PC-9 (cell line): ENCODE measurements at places on chromosomes 5 and 9. TPM values are rescaled to one million over a fixed set of nuclear protein-coding genes. Genes with fewer than 3 reads are reported as not detected.

Gene DOLK
- total RNA-seq, result 18.0 and 19.0 TPM in 2 replicates

Gene PRSS3
- total RNA-seq, result 1.0 and 1.6 TPM in 2 replicates

Gene CD14
- 0.35 and 0.81 TPM in 2 replicates for total RNA-seq

Gene SHLD3
- 1.9 and 3.3 TPM in 2 replicates for total RNA-seq

Gene CPLANE1
- 32.5 and 45.5 TPM in 2 replicates for total RNA-seq

Gene SLC27A6
- total RNA-seq, result not detected in 2 replicates

Gene MCTP1
- 3.9 and 4.3 TPM in 2 replicates for total RNA-seq

Gene RC3H2
- total RNA-seq, result 58.8 and 59.3 TPM in 2 replicates

- DNase-seq, result no peak
These were observed 161.2 kb downstream of the C9orf50 start for GRCh38 chr9:129459547-129460322.

DNA sequence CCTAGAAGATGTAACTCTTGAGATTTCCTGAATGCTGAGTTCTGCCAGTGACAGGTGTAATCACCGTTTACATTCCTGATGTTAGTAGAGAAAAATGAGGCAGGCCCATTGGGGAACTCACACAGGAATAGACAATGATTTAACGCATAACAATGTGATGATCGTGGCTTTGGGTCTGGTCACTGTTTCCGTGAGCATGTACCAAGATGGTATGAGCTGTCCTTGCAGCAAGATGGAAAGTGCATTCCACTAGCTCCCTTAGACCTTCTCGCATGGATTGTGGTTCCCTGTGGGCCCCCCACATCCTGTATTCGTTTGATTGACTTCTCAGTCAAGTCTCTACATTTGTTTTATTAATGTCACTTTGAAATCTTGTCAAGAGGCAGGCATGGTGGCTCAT is 124.0 kb upstream of the DAP start:
- no peak for DNase-seq

- DNase-seq, result no peak
These were observed 12.7 kb downstream of the POLR1E start for GRCh38 chr9:37498457-37498856.

GRCh38 chr5:167530548-167530947 is 760.9 kb upstream of the WWC1 start:
- no peak for DNase-seq

DNA sequence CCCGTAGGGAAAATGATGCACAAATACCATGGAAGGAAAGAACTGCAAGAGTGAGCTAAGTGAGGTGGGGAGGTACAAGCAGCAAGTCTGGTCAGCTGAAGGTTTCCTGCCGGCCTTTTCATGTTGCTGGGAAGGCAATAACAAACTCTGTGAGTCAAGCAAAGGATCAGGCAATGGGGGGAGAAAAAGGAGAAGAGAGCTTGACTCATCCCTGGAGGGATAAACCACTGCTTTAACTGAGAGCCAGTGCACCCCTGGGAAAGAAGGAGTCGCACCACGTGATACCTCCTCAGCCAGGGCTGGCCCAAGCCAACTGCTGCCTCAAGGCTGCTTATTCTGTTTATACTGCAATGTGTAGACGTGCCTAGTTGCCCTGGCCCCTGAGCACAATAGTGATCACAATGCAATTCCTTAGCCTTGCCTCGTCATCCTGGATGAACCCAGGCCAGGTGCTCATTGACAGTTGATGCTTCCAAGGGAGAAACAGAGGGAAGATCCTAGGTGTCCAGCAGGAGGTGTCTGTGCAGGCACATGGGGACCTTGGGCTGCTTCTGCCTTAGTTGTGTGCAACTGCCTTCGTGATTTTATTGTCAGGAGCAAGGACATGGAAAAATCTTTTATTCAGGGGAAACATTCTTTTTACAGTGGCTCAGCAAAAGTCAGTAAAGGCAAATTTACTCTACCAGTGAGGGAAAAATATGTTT is 203.0 kb upstream of the TUT7 start:
- no peak for DNase-seq

DNA sequence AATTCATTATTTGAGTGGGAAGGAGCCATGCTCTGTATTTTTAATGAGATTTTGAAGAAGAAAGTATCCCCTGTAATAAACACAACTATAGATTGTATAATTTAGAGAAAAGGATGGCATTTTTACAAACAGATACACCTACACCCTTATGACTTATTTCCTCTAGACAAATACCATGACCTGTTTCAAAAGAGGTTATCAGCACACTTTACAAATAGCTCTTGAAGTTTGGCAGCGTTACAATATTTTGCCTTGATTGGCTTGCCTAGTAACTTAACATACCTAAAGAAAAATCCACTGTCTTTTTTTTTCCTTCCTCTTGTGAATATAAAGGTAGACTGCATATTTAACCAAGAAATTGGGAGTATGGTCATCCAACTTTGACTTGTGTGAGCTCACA is 28.5 kb upstream of the CETN3 start:
- no peak for DNase-seq

GRCh38 chr5:167912941-167913665 is 378.3 kb upstream of the WWC1 start:
- DNase-seq, result no peak

DNA sequence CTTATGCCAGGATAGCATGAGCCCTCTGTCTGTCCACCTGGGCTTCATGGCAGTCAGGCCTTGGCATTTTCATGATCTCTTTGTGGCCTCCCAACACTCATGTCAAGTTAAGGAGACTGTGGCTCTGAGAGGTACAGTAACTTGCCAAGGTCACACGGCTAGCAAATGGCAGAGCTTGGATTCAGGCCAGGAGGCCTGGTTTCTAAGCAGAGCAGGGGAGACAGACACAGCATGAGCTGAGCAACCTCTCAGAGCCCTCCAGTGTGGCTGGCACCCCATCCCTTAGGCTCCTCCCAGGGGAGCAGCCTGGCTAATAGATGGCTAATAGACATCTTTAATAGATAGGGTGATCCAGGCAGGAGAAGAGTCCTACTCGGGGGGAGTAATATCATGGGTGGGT is 4.1 kb downstream of the SYNPO start:
- no peak for DNase-seq

- DNase-seq, result no peak
These were observed 27.2 kb downstream of the SLC35A4 start for GRCh38 chr5:140591747-140592372.

GRCh38 chr9:87592554-87593358 is 95.1 kb downstream of the DAPK1 start:
- DNase-seq, result no peak

GRCh38 chr5:61467766-61468482 is 135.9 kb downstream of the ZSWIM6 start:
- DNase-seq, result peak; percentile 5

DNA sequence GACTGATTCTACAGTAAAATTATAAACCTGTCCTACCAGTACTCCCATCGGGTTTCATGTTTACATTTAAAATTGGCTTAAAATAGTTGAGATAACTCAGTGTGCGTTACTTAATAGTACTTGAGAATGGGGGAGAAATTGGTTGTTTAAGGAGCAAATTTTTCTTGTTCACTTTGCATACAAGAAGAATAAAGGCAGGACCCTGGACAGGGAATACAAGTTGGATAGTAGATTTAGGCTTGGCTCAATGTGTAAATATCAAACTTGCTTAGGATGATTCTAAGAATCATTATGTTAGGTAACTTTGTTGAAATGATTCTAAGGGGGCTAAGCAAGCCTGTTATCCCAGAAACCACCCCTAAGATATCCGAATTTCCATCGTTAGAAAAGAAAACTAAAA is 448.4 kb upstream of the TLE4 start:
- no peak for DNase-seq

- no peak for DNase-seq
These were observed 213.3 kb upstream of the FBXL7 start for GRCh38 chr5:15286650-15287049.

DNA sequence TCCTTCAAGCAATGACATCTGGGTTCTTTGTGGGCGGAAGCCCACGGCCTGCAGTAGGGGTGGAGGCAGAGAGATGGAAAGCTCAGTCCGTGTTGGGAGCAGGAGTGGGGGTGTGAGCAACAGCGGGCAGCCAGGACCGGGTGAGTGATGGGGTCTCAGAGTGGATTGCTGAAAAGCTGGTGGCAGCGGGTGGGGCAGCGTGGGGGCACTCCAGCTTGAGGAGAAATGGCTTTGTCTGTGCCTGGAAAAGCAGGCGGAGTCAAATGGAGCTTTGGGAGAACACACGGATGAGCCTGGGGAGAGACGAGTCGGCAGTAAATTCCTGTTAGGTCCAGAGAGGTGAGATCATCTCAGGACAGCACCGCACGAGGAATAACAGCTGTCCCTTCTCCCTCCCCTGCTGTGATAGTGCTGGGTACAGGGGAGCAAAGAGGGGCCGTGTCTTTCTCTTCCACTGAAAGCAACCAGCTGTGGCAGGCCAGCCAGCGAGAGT is 42.1 kb downstream of the CACNA1B start:
- DNase-seq, result no peak

- no peak for DNase-seq
These were observed 219.1 kb upstream of the PCSK5 start for GRCh38 chr9:75671354-75671753.

GRCh38 chr9:135644631-135645218 is 5.4 kb upstream of the GLT6D1 start:
- no peak for DNase-seq

DNA sequence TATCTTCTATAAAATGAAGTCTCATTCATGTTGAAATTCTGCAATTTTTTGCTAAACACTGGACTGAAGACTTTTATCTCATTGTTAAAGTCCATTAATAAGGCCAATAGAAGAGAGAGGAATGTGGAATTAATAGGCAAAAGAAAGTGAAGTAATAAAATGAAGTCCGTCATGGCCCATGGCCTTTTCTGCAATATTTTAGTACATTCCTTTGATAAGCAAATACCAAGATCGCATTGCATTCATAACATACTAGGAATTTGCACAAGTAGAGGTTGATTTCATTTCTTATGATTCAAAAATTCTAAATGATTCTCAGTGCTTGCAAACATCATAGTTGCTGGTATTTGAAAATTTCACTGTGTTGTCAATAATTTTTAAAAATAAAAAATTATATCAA is 664.0 kb downstream of the NR2F1-AS1 start:
- no peak for DNase-seq

DNA sequence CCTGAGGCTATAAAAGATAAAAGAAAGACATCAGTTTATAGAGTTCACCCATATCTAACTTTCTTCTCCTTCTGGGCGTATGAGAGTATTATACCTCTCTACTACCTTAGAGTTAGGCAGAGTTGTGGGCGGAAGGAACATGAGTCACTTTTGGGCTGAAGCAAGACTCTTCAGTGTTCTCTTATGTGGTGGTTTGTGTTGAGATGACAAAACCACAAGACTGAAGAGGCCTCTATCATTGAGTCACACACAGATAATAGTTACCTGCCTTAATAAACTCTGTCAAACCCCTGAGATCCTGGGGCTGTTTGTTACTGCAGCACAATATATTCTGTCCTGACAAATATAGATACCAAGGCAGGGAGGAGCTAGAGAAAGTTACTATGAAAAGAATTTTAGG is 184.2 kb downstream of the EFNA5 start:
- no peak for DNase-seq

DNA sequence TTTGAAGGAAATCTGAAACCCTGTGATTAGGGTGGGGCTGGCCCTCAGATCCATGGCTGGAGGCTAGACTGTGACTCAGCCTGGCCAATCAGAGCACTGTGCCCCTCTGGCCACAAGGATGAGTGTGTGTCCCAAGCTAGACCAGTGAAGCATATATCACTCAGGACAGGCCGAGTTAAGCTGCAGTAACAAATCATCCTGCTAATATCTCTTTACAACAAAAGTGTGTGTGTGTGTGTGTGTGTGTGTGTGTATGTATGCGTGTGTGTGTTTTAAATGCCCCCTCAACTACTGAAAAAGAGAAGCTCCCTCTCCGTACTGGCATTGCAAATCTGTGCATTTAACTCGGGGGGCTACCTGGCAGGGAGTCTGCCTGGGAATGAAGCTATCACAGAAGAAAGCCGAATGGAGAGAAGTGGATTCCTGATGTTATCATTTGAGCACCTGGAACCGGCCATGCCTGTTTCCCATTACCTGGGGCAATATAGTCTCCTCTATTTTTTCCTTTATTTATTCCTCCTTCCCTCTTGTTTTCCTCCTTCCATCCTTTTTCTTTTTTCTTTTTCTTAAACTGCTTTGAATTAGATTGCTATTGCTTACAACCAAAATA is 25.6 kb downstream of the STC2 start:
- peak; percentile 74 for DNase-seq

DNA sequence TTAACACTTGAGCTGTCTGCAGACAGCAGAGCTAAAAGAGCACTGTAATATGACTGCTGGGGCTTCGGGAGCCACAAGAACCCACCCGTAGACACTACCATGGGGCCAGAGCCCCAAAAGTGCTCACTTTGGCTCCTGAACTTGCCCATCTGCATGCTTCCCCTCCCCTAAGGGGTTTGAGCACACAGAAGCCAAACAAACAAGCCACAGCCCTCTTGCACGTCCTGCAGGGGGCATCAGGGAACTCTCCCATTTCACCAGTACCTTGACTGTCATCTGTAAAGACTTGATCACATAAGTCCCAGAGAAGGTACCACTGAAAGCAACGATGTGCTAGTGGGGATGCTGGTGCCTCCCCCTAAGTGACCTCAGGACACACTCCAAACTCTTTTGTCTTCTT is 681.8 kb downstream of the SEMA5A start:
- DNase-seq, result peak; percentile 11

- DNase-seq, result no peak
These were observed 156.4 kb downstream of the ARHGAP26 start for GRCh38 chr5:142926549-142926948.

- no peak for DNase-seq
These were observed 159.8 kb upstream of the PHYKPL start for GRCh38 chr5:178392386-178392785.

- peak; percentile 52 for DNase-seq
These were observed 959 bp upstream of the FBXL17 start for GRCh38 chr5:108382784-108383330.

DNA sequence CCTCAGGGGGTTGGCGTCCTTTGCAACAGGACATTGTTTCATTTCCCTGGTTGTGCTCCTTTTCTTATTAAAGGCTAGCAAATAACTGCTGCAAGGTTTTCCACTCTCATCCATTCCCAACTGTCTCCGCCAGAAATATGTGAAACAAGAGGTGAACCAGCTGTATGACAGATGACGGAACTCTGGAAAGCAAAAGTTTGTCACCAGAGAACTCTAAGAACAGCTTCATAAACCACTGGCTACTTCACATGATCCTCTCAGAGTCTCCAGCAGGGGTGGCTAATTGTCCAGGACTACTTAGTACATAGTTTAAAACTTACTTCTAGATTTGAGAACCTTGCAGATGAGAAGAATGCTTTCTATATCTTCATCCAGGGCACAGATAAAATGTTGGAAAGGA is 195.9 kb upstream of the RAD23B start:
- DNase-seq, result no peak

GRCh38 chr5:128736553-128736952 is 198.5 kb upstream of the FBN2 start:
- DNase-seq, result no peak

DNA sequence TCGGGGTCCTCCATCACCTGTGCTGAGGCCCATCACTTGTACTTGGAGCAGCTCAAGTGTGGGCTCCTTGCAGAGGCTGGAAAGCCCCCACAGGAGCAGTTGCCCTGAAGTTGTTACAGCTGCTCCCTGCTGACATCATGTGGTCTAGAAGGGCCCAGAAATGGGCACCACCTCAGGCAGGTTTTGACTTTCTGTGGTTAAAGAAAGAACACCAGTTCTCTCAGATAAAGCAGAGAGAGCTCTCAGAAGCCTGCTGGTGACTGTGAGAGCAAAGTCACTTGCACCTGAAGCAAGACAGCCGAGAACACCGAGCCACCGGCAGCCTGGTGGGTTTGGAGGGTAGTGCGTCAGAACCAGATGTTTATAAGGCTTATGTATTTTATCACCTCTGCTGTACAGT is 70.4 kb downstream of the MVB12B start:
- no peak for DNase-seq

GRCh38 chr5:158619083-158619788 is 480.5 kb downstream of the EBF1 start:
- no peak for DNase-seq

GRCh38 chr9:113787871-113788270 is 88.2 kb upstream of the ZNF618 start:
- no peak for DNase-seq
